Foreskin keratinocyte (primary cell): ENCODE measurements at places on chromosomes 1 and 21. TPM values are rescaled to one million over a fixed set of nuclear protein-coding genes. Genes with fewer than 3 reads are reported as not detected.
A peak's percentile ranks its signal among the peaks of the same experiment; 100 is the strongest.

GRCh38 chr21:41891132-41891531 lies 12.0 kb upstream of the PRDM15 start:
- no peak for DNase-seq

Gene DIP2A
- total RNA-seq, result 30.6 and 32.0 TPM in 2 replicates

Gene PEAR1
- 6.6 and 7.3 TPM in 2 replicates for total RNA-seq

DNA sequence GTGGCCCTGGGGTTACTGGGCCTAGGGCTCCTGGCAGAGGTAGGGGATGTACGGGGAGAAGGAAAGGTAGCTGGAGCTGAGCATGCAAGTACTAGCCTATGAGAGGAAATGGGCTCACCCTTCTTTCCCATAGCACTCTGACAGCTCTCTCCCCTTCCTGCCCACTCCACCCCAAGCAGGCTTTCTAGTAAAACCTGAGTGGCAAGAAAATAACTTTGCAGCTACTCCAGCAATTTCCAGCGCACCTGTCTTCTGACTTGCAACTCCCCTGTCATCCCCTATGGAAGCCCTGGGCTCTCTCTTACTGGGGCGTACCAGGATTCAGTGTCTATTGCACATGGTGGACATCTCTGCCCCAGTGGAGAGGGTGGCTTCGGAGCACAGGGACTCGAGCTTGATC lies 6.7 kb upstream of the IVL start:
- no peak for DNase-seq

GRCh38 chr1:218349348-218350034 lies 4.4 kb downstream of the TGFB2 start:
- DNase-seq, result no peak

DNA sequence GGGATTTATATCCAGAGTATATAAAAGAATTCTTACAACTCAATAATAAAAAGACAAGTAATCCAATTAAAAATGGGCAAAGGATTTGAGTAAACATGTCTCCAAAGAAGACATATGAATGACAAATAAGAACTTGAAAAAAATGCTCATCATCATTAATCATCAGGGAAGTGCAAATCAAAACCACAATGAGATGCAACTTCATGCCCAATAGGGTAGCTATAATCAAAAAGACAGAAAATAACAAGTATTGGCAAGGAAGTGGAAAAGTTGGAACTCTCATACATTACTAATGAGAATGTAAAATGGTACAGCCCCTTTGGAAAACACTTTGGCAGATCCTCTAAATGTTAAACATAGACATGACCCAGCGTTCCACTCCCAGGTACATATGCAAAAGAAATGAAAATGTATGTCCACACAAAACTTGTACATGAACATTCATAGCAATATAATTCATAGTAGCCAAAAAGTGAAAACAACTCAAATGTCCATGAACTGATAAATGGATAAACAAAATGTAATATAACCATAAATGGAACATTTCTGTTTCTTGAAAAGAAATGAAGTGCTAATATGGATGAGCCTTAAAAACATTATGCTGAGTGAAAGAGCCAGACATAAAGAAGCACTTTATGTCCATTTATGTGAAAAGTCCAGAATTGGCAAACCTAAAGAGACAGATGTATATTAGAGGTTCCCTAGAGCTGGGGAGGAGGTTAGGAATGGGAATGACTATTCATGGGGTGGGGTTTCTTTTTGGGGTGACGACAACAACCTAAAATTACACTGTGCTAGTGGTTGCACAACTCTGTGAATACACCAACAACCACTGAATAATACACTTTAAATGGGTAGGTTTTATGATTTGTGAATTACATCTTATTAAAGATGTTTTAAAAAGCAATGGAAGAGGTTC lies 259.7 kb downstream of the RHOU start:
- peak; percentile 68 for DNase-seq

Gene RAD54L
- total RNA-seq, result 18.1 and 19.4 TPM in 2 replicates

DNA sequence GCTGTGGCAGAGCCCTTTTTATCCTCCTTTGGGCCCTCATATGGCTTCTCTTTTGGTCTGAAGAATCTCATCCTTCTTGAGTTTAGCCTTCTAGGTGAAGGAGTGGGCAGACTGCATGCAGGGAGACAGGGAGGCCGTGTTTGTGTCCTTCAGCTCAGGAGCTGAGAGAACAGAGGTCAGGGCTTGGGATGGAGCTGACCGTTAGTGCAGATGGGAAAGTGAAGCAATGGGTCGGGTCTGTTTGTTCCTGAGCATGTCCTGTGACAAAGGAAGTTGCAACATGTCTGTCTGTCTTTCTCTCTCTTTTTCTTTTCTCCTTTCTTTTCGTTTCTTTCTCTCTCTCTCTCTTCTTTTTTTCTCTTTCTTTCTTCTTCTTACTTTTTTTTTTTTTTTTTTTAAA lies 14.9 kb downstream of the MAPKAPK2 start:
- DNase-seq, result no peak

DNA sequence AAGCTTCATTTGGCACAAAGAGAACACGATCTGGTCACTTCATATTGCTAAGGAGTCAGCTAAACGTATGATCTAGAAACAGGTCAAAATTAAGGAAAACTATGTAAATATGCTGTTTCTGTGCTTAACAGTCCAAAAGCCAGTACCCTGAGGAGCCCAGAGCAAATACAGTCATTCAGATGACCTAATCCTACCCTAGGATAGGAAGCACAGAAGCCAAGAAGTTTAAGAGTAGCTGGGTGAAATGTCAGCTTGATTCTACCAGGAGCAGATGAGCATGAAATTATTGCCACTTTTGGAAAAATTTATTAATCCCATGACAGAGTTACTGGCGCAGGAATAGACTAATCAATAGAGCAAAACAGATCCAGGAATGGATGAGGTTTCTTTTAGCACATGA lies 18.3 kb downstream of the SORT1 start:
- no peak for DNase-seq

GRCh38 chr1:58896246-58897183 lies 112.7 kb upstream of the JUN start:
- DNase-seq, result no peak

Gene SMIM1
- total RNA-seq, result 4.6 and 5.3 TPM in 2 replicates

DNA sequence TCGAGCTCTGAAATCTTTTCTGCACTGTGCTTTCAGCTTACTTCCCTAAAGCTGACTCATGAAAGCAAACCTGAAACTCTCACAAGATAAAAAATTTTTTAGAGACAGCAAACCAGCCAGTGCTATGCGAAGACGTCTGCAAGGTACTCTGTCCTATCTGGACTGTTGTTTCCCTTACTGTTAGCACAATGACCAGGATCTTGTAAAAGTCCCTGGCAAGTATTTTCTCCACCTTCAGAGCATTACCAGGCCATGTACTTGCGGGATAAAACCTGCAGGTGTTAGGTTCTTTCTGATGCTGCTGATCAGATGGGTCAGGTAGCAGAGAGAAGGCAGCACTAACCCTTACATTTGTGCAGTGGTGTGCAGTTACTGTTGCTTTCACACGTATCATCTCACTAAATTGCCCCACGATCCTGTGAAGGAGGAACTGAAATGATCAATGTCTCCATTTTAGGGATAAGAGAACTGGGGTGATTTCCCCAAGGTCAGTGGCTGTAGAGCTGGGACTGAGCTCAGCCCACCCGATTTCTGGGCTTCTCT lies 56.6 kb downstream of the PLXNA2 start:
- no peak for DNase-seq

GRCh38 chr1:109613361-109614147 lies 5.9 kb downstream of the GNAT2 start:
- DNase-seq, result no peak

- no peak for DNase-seq
These were observed 3.7 kb downstream of the FOXD3 start for GRCh38 chr1:63326106-63326472.

Gene TAL1
- not detected in 2 replicates for total RNA-seq

DNA sequence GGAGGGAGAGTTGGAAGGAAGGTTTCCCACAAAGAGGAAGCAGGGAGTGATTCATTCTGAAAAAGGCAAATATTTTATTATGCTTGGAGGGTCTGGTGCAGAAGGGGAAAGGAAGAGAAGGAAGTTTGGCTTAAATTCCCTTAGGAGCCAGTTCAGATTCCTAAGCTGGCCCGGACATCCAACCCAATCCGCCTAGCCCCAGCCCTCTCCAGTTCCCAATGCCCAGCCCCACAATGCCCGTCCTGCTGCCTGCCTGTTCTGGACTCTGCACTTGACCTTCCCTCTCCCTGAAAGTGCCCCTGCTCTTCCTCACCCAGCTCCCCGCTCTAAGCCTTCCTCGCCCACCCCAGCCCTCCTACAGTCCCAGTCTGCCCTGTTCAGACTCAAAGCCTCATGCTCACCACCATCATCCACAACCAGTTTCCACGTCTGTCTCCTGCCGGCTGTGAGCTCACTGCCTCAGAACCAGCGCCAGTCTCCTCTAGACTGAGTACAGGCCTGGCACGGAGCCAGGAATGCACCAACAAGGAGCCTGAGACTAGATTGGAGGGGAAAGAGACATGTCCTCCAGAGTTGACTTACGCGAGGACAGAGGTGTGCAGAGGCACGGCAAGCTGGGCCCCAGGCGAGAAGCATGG lies 18.9 kb downstream of the CAPN2 start:
- no peak for DNase-seq

DNA sequence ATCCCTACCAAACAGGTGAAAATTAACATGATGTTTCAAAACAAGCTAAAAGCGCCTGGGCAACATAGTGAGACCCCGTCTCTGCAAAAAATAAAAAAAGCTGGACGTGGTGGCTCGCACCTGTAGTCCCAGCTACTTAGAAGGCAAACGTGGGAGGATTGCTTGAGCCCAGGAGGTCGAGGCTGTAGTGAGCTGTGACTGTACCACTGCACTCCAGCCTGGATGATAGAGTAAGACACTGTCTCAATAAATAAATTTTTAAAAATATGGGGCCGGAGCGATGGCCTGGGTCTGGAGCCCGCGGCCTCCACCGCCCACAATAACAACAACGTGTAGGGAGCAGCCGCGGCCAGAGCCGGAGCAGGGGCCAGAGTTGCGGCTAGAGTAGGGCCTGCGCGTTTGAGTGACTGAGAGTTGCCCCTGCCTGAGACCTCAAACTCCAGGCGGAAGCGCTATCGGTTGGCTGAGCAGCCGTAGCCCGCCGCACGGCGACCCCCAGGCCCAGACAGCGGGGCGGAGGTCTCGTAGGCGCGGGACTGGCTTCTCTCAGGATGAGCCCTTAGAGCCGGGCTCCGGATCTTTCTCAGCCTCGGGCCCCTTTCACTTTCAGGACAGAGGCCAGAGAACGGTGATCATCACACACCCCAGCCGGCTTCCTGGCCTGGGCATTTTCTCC lies 41.4 kb downstream of the ZMYM1 start:
- DNase-seq, result no peak

GRCh38 chr1:203077956-203078355 lies 7.9 kb downstream of the MYOG start:
- no peak for DNase-seq

GRCh38 chr1:153494976-153495535 lies 34.6 kb upstream of the S100A7 start:
- no peak for DNase-seq

Gene FCGR3A
- total RNA-seq, result not detected in 2 replicates

- DNase-seq, result no peak
These were observed 16.9 kb downstream of the CCT8 start for GRCh38 chr21:29056538-29057050.

- DNase-seq, result no peak
These were observed 45.4 kb downstream of the SELENOF start for GRCh38 chr1:86868477-86868876.

DNA sequence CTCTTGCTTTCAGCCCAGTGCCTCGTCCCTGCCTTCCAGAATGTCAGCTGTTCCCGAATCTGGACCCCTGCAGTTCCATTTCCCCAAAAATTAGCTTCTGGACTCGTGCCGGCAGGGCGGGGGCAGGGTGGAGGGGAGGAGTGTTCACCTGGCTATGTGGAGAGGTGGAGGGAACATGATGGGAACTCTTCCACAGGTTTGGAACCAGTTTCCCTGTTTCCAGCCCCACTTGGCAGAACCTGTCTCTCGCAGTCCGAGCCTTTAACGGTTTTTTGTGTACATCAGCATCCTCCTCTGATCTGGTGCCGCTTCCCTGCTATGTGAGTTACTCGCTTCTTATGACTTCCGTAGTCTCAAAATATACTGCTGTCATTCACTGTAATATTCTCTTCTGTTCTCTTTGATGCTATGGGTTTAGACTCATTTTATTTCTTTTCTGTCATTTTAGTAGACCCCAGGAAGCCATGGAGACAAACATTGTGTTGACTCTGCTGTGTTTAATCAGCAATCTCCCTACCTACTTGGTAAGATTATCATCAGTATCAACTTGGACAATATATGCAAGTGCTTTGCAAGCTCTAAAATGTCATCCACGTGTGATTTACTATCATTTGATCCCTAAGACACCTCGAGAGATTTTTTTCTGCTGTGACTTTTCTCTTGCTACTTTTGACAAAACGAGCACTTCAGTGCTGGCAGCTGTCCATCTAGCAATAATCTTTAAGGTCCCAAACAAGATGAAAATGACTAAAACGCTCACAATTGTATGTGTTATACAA lies 33.3 kb upstream of the HNRNPU start:
- DNase-seq, result no peak

- DNase-seq, result no peak
These were observed 51.8 kb upstream of the COL18A1 start for GRCh38 chr21:45353200-45353599.

DNA sequence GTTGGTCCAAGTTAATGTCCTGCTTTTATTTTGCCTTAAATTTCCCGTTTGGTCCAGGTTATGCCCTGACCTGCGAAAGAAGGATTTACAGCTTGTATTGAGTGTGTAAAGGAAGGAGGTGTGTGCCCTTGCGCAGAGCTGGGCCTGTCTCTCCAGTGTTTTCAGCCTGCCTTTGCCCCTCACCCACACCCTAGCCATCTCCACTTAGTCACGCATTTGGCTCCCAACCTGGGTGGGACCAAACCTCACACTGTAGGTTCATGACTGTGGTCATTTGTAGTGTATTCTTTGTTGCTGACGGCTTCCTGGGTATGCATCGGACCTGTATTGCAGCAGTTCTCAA lies 572 bp upstream of the SRSF10 start:
- DNase-seq, result peak; percentile 77

DNA sequence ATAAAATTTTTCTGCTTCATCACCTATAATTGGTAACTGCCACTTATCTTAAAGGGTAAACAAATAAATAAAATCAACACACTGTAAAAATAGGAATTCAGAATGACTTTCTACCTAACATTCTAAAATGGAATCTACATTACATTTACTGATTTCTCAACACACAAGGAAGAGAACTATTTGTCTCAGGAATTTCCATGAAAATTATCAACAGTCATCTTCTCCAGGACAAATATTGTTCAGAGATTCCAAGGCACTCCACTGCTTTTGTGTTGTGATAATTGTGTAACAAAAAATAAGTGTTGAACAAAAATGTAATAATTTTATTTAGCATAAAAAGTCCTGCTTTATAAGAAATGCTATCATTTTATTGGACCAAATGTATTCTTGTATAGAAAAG lies 7.3 kb downstream of the ODF2L start:
- no peak for DNase-seq

DNA sequence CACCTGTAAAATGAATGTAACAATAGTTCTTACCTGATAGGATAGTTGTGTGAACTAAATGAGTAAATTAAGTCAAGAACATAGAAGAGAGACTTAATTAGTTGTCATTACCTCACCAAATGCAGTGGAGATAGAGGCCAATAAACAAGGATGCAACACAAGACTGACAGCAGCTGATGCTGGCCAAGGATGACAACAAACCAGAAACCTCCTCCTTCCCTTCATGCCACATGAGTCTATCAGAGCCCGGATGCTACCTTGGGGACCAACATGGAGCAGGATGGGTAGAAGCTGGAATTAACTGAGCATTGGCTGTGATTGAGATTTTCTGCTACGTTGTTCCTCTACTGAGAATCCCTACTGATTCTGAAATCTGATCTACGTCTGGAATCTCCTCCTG lies 30.3 kb upstream of the USP1 start:
- DNase-seq, result no peak

Gene APCS
- total RNA-seq, result not detected in 2 replicates
